Activated T-helper 9 cell treated with anti-CD3 and anti-CD28 coated beads, Interleukin-2, amount 50 U/mL, for 16 hours (primary cell): ENCODE measurements at places on chromosomes 1 and 21.
A peak's percentile ranks its signal among the peaks of the same experiment; 100 is the strongest.

GRCh38 chr21:30620080-30620479 lies 347 bp upstream of the KRTAP20-4 start:
- DNase-seq = no peak

- DNase-seq = no peak
These were observed 53.1 kb upstream of the PROX1 start for GRCh38 chr1:213934649-213935048.

DNA sequence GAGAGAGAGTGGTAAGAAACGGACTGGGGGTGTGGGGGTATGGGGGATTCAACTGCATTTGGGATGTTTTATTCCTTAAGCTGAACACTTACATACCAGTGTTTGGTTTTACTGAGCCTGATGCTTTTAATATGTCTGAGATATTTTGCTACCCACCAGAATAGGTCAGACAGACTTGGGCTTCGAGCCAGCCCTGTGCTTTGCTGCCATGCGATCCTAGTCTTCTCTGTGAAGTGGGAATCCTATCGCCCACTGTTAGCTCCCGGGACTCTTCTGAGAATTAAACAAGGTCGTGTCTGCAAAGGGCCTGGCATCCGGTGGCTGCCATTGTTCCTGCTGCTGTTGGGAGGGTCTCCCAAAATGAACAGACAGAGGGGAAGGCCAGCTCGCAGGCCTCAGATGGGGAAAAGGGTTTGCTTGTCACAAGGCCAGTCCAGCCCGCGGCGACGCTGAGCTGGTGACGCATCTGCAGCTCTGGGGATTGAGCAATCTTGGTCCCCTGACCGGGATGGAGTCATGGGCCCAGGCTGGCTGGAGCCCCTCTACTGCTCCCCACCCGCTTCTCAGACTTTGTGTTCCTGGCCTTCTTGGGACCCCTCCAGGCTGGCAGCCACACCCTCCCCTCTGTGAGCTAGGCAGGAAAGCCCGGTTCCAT lies 26.9 kb upstream of the ECE1 start:
- no peak for DNase-seq

DNA sequence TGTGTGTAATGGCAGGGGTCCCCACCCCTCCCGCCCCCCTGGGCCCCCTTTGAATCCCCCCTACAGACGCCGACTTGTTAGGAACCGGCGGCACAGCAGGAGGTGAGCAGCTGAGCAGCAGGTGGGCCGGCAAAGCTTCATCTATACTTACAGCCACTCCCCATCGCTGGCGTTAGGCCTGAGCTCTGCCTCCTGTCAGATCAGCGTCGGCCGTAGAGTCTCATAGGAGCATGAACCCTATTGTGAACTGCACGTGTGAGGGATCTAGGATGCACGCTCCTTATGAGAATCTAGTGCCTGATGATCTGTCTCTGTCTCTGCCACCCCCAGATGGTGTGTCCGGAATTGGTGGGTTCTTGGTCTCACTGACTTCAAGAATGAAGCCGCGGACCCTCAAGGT lies 14.9 kb upstream of the VPS26C start:
- DNase-seq = no peak

DNA sequence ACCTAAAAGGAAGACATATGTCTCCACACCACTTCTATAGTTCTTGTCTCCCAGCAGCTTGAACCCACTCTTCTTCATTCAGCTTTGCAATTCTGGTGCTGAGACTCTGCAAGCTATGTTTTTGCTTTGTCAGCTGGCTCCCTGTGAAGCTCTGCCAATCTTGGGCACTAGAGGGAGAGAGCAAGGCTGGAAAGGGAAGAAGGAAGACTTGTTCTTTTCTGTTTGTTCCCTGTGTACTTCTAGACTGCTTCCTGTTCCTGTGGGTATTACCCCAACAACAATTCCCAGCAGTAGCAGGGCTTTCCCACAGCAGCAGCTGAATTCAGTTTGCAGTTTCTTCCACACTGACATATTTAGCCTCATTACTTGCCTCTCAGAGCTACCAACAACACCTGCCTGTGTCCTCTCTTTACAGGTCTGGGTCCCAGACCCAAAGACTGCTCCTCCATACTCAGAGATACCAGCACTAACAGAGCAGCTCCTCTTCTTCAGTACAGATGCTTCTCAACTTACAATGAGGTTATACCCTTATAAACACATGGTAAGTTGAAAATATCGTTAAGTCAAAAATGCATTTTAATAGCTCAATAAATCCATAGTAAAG lies 275.2 kb upstream of the NEGR1 start:
- no peak for DNase-seq

DNA sequence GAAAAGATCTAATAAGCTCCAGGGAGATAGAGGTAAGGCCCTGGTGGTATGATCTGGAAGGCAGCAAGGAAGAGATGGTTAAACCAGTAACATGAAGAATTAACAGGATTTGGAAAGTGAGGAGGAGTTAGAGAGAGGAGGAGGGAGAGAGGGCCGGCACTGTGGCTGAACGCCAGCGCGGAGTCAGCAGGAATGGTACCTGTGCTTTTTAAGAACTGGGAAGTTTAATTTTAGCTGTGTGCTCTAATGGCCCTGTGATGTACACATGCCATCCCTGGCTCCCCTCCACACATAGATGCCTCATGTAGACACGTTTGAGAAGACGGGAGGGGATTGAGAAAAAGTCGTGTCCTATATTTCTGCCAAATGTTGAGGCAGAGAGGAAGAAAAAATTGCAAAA lies 13.8 kb upstream of the AVPR1B start:
- DNase-seq = no peak

DNA sequence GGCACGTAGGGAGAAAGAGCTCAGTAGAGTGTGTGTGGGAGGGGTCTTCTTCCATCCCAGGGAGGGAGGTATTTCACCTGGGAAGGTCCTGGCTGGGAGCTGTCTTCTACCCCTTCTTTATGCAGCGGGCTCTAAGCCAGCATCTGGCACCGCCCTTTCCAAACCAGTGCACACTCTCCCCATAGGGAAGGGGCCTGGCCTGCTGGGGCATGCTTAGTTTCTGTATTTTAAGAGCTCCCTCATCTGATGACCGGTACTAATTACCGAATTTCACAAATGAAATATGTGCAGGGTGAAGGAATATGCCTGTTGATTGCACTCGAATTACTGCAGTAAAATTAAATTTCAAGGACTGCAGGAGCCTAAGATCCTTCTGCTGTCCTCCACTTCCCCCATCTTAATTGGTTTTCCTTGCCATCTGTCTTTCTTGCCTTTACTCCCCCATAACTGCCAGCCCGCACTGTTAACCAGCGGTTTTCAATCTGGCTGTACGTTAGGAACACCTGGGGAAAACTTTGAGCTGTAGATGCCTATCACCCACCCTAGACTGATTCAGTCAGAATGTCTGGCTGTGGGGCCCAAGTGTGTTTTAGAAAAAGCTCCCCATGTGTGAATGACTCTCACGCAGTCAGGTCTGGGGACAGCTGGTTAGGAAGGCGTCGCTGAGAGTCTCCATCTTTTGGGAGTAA lies 20.1 kb downstream of the GALNT2 start:
- DNase-seq = no peak

DNA sequence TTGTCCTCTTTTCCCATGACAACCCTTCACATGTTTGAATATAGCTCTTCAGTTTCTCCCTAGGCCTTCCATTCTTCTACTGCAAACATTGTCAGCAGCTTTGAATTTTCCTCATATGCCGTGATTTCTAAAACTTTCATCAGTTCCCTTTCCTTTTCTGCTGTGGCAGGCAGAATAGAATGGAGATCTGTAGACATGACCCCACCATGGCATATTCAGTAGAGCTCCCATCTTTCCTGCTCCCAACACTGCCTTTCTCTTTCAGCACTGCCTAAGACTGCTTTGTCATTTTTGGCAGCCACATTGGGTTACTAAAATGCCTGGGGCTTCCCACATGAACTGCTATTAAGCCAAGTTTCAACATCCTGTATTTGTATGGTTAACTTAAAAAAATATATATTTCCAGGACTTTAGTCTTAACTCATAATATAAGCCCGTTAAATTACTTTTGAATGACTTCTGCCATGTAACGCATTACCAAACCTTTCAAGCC lies 60.9 kb downstream of the TBX19 start:
- no peak for DNase-seq

DNA sequence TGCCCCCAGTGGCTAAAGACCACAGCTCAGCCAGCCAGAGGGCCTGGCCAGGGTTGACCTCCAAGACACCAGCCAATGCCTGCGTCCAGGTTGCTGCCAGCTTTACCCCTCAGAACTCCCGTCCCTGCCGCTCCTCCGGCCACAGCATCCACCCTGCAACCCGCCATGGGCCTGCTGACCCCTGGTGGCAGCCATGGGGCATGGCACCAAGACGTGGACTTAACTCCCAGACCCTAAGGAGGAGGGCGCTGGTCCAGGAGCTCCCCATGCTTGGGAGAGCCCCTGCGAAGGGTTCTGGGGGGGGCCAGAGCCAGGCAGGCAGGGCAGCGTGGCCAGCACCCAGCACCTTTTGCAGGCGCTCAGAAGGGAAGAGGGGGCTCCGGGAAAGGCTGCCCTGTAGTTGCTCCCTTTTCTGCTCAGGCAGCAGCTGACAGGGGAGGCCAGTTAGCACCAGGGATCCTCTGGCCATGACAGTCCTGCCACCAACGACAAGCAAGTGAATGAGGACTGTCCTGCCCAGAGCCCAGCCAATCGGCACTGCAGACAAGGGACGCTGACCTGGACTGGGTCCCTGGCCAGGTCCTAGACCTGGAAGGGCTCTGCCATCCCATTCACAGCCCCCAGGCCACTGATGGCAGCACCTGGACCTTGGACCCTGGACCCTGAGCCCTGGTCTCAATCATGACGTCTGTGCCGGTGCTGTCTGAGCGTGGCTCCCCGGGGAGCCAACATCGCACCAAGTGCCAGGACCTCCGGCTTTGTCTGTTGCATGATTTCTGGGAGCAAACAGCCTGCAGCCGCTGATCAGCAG lies 246.2 kb downstream of the NPHP4 start:
- peak; percentile 11 for DNase-seq

DNA sequence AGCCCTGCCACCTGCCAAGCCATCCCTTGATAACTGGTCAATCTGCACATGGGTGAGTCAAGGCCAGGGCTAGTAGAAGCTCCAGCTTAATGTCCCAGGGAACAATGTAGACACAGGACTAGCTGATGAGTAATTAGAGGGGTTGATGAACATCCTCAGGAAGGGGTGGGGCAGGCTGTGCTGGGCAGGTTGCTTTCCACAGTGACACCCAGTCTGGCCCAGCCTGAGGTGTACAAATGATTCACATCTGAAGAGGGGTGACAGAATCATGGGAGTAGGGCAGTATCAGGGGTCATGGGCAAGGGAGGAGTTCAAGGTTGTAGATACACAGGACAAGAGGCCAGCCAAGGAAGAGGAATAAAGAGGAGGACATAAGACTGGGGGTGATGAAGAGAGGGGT lies 4.3 kb downstream of the LPAR3 start:
- DNase-seq = peak; percentile 7

- DNase-seq = no peak
These were observed 59.6 kb upstream of the OLIG2 start for GRCh38 chr21:32966120-32966519.

DNA sequence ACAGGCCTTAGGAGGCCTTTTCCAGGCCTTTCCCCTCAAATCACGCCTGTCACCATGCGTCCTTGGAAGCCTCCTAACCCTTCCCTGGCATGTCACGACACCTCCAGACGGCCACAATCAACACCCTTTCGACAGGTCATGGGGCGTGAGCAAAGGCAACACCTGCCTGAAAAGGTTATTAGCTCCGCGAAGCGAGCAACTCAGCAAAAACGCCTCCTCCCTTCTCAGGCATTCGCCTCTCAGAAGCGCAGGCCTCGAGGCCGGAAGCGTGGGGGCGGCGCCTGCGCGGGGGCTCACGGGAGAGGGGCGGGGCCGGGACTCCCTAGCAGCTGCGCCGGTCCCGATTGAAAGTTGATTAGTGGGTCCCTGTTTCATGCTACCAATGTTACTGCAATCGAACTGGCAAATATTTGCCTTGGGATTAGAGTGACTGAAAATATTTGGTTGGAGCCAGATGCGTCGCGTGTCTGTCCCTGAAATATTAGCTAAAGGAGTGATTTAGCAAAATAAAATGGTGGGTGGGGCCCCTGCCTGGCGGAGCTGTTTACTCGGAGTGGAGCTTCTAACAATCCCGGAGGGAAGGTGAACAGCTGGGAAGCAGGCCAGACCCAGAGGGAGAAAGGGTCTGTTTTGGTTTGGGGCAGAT lies 44.9 kb downstream of the GFI1 start:
- DNase-seq = no peak

DNA sequence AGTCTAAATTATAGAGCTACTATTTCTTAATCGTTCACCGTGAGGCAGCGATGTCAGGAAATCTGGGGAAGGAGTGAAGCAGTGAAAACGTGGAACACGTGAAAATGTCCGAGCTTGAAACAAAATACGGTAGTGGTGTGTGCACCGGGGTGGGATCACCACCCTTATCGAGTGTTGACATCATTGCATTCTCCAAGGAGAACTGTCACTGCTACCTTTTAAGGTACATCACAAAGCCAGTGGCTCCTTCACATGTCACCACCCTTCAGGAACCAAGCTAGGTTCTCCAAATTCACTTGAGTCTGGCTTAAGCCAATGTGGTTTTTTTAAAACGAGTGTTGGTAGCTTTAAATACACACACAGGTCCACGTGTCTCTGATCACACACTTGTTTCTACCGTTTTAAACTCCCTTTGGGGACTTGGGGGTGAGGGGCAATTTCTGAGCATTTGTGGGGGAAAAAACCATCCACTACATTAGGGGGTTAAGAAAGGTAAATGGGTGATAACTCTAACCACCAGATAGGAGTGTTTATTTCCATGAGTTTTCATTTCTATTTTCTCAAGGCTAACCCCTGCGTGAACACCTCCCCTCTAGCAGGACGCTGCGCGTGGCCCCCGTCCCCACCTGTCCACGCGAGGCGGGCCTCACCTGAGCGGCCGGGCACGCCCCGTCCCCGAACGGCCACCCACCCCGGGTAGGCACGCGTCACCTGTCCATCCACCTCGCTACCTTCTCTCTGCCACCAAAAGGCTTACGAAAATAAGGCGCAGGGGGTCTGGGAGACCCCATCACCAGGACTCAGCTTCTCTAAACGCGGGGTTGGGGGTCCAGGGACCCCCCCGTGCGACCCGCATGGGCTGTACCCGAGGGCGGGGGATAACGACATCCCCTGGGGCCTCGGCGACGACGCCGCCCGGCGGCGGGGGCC lies 978 bp downstream of the PRDM15 start:
- peak; percentile 20 for DNase-seq

- DNase-seq = no peak
These were observed 8.0 kb downstream of the MED8 start for GRCh38 chr1:43381612-43382011.

DNA sequence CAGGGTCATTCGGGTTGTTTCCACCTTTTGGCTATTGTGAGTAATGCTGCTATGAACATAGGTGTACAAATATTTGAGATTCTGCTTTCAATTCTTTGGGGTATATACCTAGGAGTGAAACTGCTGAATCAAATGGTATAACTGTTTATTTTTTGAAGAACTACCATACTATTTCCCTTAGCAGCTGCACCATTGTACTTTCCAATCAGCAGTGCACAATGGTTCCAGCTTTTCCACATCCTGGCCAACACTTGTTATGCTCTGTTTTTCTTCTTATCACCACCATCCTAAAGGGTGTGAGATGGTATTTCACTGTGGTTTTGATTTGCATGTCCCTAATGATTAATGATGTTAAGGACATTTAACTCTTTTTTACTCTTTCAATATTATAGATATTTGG lies 3.6 kb upstream of the ABCA4 start:
- no peak for DNase-seq

- DNase-seq = no peak
These were observed 910 bp downstream of the RUNX1 start for GRCh38 chr21:35048183-35048601.
